Tibial nerve (tissue), 4 donors: ENCODE measurements at places on chromosomes 12 and 14.

DNA sequence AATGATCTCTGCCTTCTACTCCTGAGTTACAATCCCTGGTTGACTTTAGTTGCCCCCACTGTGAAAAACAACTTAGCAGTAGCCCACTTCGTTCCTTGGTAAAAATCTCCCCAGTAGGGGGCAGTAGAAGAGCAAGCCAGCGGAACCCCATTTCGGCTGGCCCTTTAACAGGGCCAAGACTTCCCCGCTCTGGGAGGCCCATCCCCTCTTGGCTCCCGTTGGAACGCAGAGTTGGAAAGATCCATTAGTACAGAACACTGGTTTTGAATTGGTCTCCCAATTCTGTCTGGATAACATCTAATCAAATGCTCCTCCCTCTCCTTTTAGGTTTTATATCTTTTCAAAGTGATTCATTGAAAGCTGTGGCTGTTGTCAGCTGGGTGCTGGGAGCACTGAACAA is 1133.3 kb downstream of the BCL11B start:
- DNase-seq, result no peak

- DNase-seq, result no peak
Measured at GRCh38 chr12:92419201-92419600, 273.6 kb upstream of the BTG1 start.

- DNase-seq, result no peak
Measured at GRCh38 chr12:59382282-59383078, 213.3 kb upstream of the SLC16A7 start.

GRCh38 chr12:25074954-25075353 is 120.0 kb downstream of the DNAI7 start:
- no peak for DNase-seq

- no peak for DNase-seq
Measured at GRCh38 chr12:14185427-14186192, 179.9 kb upstream of the ATF7IP start.
